ENCODE measurements at places on chromosomes 4 and X.

DNA sequence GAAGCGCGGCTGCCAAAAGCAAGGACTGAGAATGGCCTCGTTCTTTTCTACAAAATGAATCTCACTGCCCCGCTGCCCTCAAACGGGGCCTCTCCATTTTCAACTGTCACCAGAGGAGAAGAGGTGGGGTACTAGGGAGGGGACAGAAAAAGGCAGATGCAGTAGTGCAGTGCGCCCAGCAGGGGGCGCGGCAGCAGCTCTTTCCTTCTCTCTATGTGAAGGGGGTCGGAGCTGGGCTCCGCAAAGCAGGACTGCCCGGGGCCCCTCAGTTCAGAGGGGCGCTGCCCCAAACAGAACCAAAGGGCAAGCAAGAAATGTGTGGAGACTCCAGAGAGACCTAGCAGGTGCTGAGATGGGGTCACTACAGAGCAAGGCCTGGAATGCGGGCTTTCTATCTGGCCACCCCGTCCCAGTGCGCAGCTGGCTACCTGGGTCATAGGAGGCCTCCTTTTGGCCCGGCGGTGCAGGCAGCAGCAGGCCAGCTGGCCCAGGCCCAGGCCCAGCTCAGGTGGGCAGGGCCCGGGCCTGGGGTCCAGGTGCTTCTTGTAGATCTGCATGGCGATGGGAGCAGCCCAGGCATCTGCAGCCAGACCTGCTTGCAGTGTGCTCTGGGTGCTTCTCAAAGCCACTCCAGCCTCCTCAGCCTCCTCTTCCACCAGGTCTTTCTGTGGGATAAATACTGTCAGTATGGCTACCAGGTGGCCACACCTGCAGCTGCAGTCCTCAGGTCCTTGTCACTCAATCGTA lies 5.9 kb downstream of the IRAK1 start:
- peak; percentile 79 for ATAC-seq

DNA sequence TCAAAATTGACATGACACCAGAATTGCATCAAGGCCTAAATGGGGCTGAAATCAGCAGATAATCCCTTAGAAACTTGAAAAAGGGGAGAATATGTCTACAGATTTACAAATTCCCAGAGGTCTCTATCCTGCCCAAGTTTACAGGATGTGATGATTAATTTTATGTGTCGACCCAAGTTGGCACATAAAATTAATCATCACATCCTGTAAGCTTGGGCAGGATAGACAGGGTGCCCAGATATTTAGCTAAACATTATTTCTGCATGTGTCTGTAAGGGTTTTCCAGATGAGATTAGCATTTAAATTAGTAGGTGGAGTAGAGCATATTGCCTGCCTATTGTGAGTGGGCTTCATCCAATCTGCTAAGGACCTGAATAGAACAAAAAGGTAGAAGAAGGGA lies 52.3 kb downstream of the ARHGEF6 start:
- ATAC-seq, result no peak

DNA sequence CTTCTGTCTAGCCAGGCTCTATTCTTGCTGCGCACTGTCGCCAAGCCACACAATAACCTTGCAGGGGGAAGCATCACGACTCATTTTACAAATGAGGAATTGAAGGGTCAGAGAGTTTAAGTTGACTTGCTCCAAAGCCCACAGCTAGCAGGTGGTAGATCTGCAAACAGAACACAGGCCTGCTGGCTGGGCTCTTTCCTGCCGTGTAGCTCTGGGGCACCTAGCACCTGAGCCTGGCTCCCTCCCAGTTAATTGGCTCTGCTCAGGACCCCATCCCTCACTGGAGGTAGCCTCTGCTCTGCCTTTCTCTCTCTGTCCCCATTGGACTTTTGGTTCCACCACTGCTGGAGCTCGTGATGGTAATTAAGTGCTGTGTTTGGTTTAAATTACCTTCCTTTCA lies 98.5 kb downstream of the NSUN7 start:
- ATAC-seq, result no peak

- ATAC-seq, result no peak
Observed at GRCh38 chr4:15550491-15550890, 80.8 kb downstream of the CC2D2A start.

- ATAC-seq, result no peak
Observed at GRCh38 chr4:136241221-136241986, 1290.9 kb downstream of the PCDH18 start.

DNA sequence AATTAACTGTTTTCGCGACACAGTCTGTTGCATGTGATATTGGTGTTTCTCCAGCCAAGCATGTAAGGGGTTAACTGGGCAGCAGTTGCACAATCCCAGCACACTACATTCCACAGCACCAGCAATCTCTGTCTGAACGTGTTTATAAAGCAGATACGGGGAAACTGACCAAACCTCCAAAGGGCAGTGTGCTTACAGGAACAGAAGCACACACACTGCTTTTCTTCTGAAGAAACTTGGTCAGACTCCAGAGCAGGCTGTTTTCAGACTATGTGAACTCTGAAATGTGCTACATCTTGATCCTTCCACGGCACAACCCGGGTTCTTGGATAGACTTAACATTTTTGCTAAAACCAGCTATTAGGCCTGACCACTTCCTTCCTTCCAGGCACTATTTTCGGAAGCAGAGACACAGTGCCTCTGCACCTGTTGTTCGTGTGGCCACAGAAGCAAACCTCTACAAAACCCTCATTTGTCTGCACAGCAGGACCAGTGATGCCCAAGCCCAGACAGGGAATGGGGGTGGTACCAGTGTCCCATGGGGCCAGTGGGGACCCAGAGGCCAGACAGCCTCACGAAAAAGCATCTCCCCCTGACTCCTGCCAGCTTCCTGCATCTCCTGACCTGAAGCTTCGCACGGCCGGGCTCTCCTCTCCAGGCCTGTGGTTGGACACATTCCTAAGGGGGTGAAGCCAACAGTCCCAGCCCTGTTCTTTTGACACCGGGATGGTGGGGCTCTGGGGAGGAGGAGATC lies 90.1 kb downstream of the IRF2 start:
- ATAC-seq, result peak; percentile 74

DNA sequence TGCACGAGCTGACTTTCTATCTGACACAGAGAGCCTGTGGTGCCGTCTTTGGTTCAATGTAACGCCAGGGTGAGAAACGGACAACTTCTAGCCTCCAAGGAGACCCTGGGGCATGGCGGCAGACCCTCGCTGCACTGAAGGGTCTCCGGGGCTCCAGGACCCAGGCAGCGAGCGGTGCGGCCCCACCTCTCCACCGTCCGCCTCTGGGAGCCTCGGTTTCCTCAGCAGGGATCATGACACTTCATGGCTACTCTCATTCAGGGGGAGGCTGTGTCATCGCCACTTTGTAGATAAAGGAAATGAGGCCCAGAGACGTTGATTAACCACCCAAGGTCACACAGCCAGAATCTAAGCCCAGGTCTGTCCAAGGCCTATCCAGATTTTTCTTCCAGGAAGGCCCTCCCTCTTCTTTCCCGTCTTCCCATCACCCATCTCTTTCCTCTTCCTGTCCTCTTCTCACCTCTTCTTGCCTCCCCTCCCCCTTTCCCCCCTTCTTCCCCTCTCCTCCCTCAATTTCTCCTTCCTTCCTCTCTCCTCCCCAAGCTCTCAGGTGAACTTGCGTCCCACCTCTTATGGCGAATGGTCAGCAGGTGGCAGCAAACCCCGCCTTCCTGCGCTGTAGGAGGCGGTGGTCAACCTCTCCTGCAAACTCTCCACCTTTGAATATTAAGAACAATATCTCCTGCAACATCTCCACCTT lies 69.3 kb upstream of the HMX1 start:
- peak; percentile 50 for ATAC-seq

DNA sequence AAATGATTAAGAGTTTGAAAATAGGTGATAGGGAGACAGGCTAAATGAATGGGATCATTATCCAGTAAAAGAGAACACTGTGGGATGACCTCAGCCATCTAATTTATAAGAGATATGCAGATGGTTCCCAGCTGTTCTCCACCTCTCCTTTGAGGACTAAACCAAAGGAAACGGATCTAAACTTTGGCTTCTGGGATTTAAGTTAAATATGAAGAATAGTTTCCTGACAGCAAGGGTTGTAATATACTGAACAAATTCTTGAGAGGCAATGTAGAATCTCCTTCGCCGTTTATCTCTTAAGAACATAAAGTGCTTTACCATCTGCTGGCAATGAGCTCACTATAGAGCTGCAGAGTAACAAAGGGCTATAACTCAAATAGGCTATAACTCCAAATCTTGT lies 35.4 kb upstream of the HPGDS start:
- ATAC-seq, result no peak

- ATAC-seq, result no peak
Observed at GRCh38 chr4:161222889-161223288, 940.9 kb downstream of the FSTL5 start.

DNA sequence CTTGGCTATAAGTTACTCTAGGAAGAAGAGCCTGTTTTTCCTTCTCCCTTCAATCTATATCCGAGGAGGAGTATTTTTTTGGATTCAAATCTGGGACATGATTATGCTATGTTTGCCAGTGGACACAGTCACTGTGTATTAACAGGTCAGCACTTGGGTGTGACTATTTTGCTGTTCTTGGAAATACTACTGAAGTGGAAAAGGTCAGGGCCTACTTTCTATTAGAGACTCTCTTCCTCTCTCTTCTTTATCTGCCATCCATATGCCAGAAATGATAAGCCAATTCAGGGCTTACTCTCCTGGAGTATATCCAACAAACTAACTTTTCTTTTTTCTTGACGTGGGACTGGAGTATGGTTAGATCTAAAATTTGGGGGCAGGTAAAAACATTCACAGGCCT lies 40.5 kb downstream of the MID1IP1 start:
- no peak for ATAC-seq

GRCh38 chr4:148477276-148477675 lies 35.1 kb upstream of the NR3C2 start:
- ATAC-seq, result no peak

DNA sequence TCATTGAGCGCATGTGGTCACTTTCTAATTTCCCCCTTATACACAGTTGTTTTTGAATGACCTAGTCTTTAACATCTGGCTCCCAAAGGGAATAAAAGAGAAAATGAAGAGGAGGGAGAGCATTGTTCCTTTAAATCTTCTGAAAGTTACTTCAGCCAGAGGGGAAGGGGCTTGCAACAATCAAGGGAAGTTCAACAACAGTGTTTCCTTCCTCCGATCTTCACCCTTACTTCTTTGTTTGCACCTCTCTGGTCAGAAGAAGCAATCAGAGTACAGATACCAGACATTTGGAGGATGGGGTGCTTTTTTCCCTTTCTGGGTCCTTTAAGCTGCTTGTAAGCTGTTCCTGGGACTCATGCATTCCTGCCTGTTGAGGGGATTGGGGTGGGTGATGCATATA lies 125.4 kb downstream of the TBC1D19 start:
- no peak for ATAC-seq

DNA sequence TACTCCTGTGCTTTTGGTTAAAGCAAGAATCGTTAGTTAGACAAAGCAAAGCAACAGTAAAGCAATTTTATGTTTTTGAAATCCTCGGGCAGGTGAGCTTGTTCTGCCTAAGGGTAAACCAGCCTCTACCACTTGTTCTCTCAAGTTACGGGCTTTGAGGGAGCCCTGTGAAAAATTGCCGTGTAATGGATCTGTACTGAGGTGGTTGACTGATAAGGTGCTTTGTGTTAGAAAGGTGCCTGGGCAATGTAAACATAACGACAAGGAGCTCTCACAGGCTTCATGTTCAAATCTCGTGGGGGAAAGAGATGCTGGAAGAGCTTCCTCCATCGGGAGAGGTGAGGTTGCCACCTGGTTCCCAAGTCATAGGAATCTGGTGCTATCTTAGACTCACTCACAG lies 111.8 kb downstream of the TRAPPC11 start:
- ATAC-seq, result no peak

DNA sequence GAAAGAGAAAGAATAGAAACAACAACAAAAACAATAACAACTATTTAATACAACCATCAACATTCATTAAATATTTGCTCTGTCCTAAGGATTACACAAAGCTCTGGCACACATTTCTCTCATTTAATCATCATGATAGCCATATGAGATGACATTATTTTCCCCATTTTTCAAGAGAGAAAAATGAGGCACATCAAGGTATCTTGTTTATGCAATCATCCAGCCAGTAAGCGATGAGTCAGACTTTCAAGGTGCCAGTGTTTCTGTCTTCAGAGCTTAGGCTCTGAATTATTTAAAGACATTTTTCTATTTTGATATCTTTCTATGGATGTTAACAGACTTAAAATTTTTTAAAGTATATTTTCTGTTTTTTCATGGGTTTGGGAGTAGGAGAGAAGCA lies 541.8 kb upstream of the SMIM31 start:
- no peak for ATAC-seq

DNA sequence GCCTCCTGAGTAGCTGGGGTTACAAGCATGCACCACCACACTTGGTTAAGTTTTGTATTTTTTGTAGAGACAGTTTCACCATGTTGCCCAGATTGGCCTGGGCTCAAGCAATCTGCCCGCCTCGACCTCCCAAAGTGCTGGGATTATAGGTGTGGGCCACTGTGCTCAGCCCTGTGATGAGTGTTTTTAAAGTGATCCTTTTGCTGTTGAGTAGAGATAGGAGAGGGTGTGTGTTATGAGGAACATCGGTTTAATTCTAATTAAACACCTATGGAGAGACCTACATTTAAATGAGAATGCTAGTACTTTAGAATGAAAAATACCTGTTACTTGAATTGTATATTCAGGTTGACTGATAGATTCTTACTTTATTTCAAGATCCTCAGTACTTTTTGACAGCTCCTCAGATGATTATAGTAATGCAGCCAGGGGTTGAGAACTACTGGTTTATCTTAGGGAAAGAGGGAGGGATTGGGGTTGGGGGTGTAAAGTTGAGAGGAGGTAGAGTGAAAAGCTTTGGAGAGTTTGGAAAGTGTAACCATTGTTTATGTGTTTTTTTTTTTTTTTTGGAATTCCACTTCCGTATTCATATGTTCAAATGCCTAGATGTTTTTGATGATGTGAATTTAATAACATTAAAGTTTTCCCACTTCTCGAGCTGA lies 36.8 kb upstream of the DCK start:
- no peak for ATAC-seq

- peak; percentile 98 for ATAC-seq
Observed at GRCh38 chr4:153127760-153128494, 76.3 kb upstream of the TRIM2 start.

- ATAC-seq, result no peak
Observed at GRCh38 chrX:26851981-26852380, 611.2 kb downstream of the PPP4R3C start.
